ENCODE measurements at places on chromosomes 2 and 18. TPM values are rescaled to one million over a fixed set of nuclear protein-coding genes. Genes with fewer than 3 reads are reported as not detected.

CDH2 gene
- 60.1 TPM for total RNA-seq

SNX17 gene
- total RNA-seq, result 142 TPM

DSG1 gene
- total RNA-seq, result not detected

MAPK4 gene
- total RNA-seq, result 0.28 TPM

CD28 gene
- total RNA-seq, result not detected

CAMKMT gene
- 5.3 TPM for total RNA-seq

FBXO36 gene
- 0.87 TPM for total RNA-seq

LYG2 gene
- total RNA-seq, result 0.18 TPM

VWA3B gene
- not detected for total RNA-seq

TMEM178A gene
- total RNA-seq, result 0.08 TPM

REG3A gene
- total RNA-seq, result not detected

D2HGDH gene
- total RNA-seq, result 10.0 TPM

MYO5B gene
- 9.2 TPM for total RNA-seq

MYCN gene
- total RNA-seq, result not detected

RGPD3 gene
- 0.14 TPM for total RNA-seq

GKN1 gene
- 0.94 TPM for total RNA-seq

LCT gene
- total RNA-seq, result 0.05 TPM

CENPA gene
- total RNA-seq, result 52.2 TPM

C2orf81 gene
- total RNA-seq, result 3.1 TPM

CCDC121 gene
- total RNA-seq, result 3.3 TPM

LPIN1 gene
- 10.4 TPM for total RNA-seq

GLI2 gene
- 22.1 TPM for total RNA-seq

RAB6C gene
- not detected for total RNA-seq

GNLY gene
- 0.08 TPM for total RNA-seq

ACOXL gene
- not detected for total RNA-seq

CNTNAP5 gene
- not detected for total RNA-seq

HJURP gene
- 59.1 TPM for total RNA-seq

SLC4A5 gene
- total RNA-seq, result 0.47 TPM

TCF23 gene
- not detected for total RNA-seq

GAL3ST2 gene
- 0.25 TPM for total RNA-seq

REG1B gene
- total RNA-seq, result not detected

EIF2AK2 gene
- 22.1 TPM for total RNA-seq

CDC42EP3 gene
- 88.3 TPM for total RNA-seq

MPP4 gene
- total RNA-seq, result 0.07 TPM

DNAH6 gene
- 0.10 TPM for total RNA-seq

IL1F10 gene
- not detected for total RNA-seq

TDRD15 gene
- total RNA-seq, result not detected

BCL11A gene
- total RNA-seq, result 0.17 TPM

FAM228A gene
- not detected for total RNA-seq

NT5C1B gene
- total RNA-seq, result not detected

REG3G gene
- total RNA-seq, result not detected

ATP8B1 gene
- total RNA-seq, result 6.8 TPM

HOXD12 gene
- not detected for total RNA-seq

C2orf72 gene
- 6.0 TPM for total RNA-seq

UGT1A3 gene
- 0.13 TPM for total RNA-seq

SPATA3 gene
- total RNA-seq, result not detected
